Small intestine (tissue), 16 donors: ENCODE measurements at places on chromosomes 4 and X. TPM values are rescaled to one million over a fixed set of nuclear protein-coding genes. Genes with fewer than 3 reads are reported as not detected.

DNA sequence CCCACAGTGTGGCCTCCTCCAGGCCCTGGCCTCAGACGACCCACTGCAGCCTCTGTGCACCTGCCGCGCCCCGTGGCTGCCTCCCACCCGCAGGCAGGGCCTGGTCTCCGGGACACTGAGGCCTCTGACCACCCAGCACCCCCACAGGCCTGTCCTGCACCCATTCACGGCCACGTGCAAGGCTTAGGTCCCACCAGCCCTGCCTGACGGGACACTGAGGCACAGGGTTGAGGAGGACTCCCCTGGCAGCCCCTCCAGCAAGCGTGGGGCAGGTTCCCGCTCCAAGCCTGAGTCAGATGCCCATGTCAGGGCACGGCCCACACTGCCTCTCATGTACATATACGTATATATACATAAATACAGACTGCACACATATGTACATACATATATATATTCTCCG lies 23.5 kb downstream of the NELFA start:
- H3K4me3 ChIP-seq, result no peak overlapping the region
- no peaks in the 10 kb centered on the region for H3K4me1 ChIP-seq
- no peak overlapping the region for H3K27ac ChIP-seq
- H3K27me3 ChIP-seq, result no peaks in the 10 kb centered on the region

DNA sequence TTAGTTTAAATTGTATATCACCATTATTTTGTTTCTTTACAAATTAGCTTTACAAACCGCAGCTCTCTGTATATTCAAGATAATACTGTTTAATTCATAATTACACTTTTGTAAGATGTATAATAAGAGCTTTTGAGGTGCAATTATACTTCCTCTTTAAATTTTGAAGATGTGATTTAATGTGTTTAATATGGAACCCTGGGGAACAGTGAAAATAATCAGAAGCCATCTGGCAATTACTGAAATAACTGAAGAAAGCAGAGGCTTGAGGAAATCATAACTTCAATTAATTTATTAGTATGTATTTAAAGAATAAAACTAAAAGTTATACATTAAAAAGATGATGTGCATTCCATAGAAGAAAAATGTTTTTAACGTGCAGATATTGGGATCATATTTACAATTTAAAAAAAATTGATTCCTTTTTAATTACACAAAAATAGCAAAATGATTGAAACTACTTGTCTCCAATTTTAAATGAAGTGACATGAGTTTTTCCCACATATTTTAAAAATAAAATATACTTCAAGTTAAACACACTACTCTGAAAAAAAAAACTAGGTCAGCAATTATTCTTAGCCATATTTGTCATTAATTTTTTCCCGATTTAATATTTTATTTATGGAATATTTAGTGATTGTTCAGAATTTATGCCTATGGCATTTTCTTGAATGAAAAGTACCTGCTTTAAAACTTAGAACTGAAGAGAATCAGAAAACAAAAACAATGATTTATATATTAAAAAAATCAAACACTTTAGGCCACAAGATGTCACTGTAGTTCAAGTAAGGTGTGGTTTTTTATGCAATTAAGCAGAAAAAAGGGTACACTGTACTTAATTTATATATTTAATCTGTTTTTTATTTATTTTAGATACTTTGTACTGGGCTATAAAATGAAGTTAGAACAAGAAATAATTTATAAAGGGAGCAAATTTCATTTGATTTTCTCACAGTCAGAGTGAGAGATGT lies 942.7 kb upstream of the NDST4 start:
- no peaks in the 10 kb centered on the region for H3K27me3 ChIP-seq
- no peak overlapping the region for H3K4me3 ChIP-seq
- DNase-seq, result no peak
- no peaks in the 10 kb centered on the region for H3K4me1 ChIP-seq
- H3K27ac ChIP-seq, result no peak overlapping the region
- H3K36me3 ChIP-seq, result no peaks in the 10 kb centered on the region

GRCh38 chr4:101989551-101989950 lies 199.0 kb downstream of the BANK1 start:
- no peak overlapping the region for H3K27ac ChIP-seq
- no peaks in the 10 kb centered on the region for H3K27me3 ChIP-seq
- DNase-seq, result no peak
- H3K36me3 ChIP-seq, result no peaks in the 10 kb centered on the region
- no peaks in the 10 kb centered on the region for H3K4me1 ChIP-seq

DNA sequence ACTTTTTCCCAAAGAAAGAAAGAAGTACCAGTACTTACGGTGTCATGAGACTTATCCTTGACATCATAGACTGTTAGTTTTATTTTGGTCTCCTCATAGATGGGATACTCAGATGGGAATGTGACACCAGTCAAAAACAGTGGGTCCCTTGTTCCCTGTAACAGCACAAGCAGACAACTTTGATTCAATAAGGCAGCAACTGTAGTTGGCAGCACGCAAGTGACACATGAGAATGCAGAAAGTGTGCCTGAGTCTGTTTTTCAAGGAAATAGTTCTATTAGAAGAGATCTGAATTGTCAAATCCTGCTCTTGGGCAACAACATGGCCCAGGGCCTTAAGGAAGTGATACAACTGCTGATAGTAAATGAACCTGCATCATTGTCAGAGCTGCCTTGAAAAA lies 443.2 kb downstream of the INPP4B start:
- no peaks in the 10 kb centered on the region for H3K36me3 ChIP-seq
- DNase-seq, result no peak
- no peaks in the 10 kb centered on the region for H3K27me3 ChIP-seq
- H3K27ac ChIP-seq, result no peak overlapping the region
- peaks cover 15% of the 10 kb centered on the region for H3K4me1 ChIP-seq

MAOA gene
- polyA plus RNA-seq, result 180 TPM

DNA sequence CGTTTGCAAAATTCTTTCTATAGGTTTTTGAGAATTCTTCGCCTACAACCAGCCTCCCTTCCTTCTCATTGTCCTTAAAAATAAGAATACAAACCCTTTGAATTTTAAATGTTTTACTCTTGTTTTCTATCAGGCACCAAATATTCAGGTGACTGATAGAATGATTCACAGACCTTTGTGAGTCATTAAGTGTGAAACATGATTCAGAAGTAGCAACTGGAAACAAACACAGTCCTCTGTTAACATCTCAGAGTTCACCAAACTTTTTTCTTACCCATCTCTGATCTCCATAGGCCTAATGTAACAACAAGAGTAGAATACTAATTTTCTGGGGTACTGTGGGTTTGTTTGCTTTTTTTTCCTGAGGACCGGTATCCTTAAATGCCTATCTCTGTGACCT lies 63.4 kb upstream of the MAB21L2 start:
- no peaks in the 10 kb centered on the region for H3K27me3 ChIP-seq
- H3K27ac ChIP-seq, result no peak overlapping the region
- peak; percentile 9 for DNase-seq
- H3K36me3 ChIP-seq, result peaks cover 4% of the 10 kb centered on the region
- H3K4me3 ChIP-seq, result no peak overlapping the region

STPG2 gene
- not detected for polyA plus RNA-seq

DNA sequence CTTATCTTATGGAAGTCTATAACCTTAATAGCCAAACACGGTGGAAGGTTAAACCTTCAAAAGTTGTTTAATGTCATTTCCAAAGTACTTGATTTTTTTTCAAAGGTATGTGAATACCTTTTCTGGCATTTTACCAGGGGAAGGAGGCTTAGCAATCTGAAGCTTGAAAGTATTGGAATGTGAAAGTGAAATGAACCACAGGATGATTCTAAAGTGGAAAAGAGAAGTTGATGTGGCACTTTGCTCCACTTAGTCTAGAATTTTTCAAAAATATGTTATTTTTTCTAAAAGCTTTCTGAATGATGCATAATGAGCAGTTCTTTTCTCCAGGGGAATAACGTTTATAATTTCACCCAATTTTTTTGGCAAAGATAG lies 19.2 kb downstream of the PI4K2B start:
- peaks cover 5% of the 10 kb centered on the region for H3K4me1 ChIP-seq
- no peak overlapping the region for H3K4me3 ChIP-seq
- no peaks in the 10 kb centered on the region for H3K27me3 ChIP-seq
- H3K27ac ChIP-seq, result no peak overlapping the region
- H3K36me3 ChIP-seq, result peaks cover 10% of the 10 kb centered on the region
- peak; percentile 23 for DNase-seq

- no peaks in the 10 kb centered on the region for H3K27me3 ChIP-seq
- no peak overlapping the region for H3K4me3 ChIP-seq
- H3K36me3 ChIP-seq, result no peaks in the 10 kb centered on the region
- H3K27ac ChIP-seq, result no peak overlapping the region
- no peak for DNase-seq
Observed at GRCh38 chrX:9880237-9880636, 86.9 kb upstream of the CLDN34 start.

GRCh38 chr4:156583265-156583664 lies 388.3 kb downstream of the PDGFC start:
- DNase-seq, result no peak
- no peaks in the 10 kb centered on the region for H3K4me1 ChIP-seq
- no peak overlapping the region for H3K27ac ChIP-seq
- no peaks in the 10 kb centered on the region for H3K27me3 ChIP-seq
- no peaks in the 10 kb centered on the region for H3K36me3 ChIP-seq

TMPRSS11E gene
- 0.04 TPM for polyA plus RNA-seq

DNA sequence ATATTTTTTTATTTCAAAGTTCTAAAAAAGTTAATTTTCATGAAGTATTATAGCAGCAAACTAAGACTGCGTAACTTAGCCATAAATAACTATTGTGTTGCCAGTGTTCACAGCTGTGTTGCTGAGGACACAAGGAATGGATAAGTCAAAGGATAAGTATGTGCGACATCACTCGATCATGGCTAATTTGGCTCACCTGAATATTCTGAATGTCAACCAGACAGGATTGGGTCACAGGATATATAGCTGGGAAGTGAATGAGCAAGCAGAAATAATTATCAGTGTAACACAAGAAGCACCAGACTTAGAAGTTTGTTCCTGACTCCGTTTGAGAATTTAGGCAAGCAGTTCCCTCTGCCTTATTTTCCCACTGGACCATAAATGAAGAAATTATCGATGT lies 33.9 kb downstream of the PRDM8 start:
- DNase-seq, result no peak
- H3K27ac ChIP-seq, result no peak overlapping the region
- no peaks in the 10 kb centered on the region for H3K27me3 ChIP-seq
- no peaks in the 10 kb centered on the region for H3K4me1 ChIP-seq
- H3K4me3 ChIP-seq, result no peak overlapping the region
- no peaks in the 10 kb centered on the region for H3K36me3 ChIP-seq

GRCh38 chrX:53156207-53156596 lies 62.3 kb downstream of the KANTR start:
- H3K27ac ChIP-seq, result no peak overlapping the region
- H3K36me3 ChIP-seq, result no peaks in the 10 kb centered on the region
- H3K4me3 ChIP-seq, result no peak overlapping the region
- DNase-seq, result no peak
- H3K4me1 ChIP-seq, result no peaks in the 10 kb centered on the region

DNA sequence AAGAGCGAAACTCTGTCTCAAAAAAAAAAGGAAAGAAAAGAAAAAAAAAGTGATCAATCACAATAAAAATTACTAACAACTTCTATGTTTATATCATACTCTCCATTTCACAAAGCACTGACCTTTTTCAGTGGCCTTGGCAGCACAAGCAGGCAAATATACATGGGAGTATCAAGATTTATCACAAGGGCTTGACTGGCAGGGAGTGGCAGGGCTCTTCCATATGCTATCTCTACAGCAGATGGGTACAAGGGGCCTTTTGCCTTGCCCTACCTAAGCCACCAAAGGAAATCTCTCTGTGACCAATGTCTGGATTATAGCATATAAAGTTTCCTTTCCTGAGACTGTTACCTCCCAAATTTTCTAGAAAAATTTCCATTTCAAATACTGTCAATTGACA lies 24.4 kb downstream of the TSPAN5 start:
- H3K36me3 ChIP-seq, result no peaks in the 10 kb centered on the region
- no peak overlapping the region for H3K27ac ChIP-seq
- H3K4me3 ChIP-seq, result no peak overlapping the region
- no peak for DNase-seq
- no peaks in the 10 kb centered on the region for H3K27me3 ChIP-seq

- H3K27ac ChIP-seq, result no peak overlapping the region
- no peaks in the 10 kb centered on the region for H3K4me1 ChIP-seq
- DNase-seq, result no peak
- H3K36me3 ChIP-seq, result no peaks in the 10 kb centered on the region
- no peak overlapping the region for H3K4me3 ChIP-seq
- no peaks in the 10 kb centered on the region for H3K27me3 ChIP-seq
Observed at GRCh38 chrX:9133426-9133825, 99.5 kb upstream of the FAM9B start.

SPANXN3 gene
- 6.2 TPM for polyA plus RNA-seq

GRCh38 chrX:40152741-40153344 lies 55.1 kb upstream of the BCOR start:
- H3K27me3 ChIP-seq, result no peaks in the 10 kb centered on the region
- H3K4me1 ChIP-seq, result no peaks in the 10 kb centered on the region
- H3K36me3 ChIP-seq, result no peaks in the 10 kb centered on the region
- no peak overlapping the region for H3K27ac ChIP-seq

- no peaks in the 10 kb centered on the region for H3K36me3 ChIP-seq
- no peak overlapping the region for H3K27ac ChIP-seq
- no peak for DNase-seq
- no peaks in the 10 kb centered on the region for H3K4me1 ChIP-seq
- H3K27me3 ChIP-seq, result no peaks in the 10 kb centered on the region
Observed at GRCh38 chrX:8864161-8864560, 63.0 kb upstream of the FAM9A start.

HEPH gene
- polyA plus RNA-seq, result 53.0 TPM

CXorf49 gene
- not detected for polyA plus RNA-seq
